Stimulated activated CD4-positive, alpha-beta T cell treated with anti-CD3 and anti-CD28 coated beads, Interleukin-15, amount 100 ng/mL, for 1 hour (primary cell): ENCODE measurements at places on chromosomes 2 and 18.

GRCh38 chr2:173760553-173760952 is 204.6 kb downstream of the SP3 start:
- DNase-seq: no peak

DNA sequence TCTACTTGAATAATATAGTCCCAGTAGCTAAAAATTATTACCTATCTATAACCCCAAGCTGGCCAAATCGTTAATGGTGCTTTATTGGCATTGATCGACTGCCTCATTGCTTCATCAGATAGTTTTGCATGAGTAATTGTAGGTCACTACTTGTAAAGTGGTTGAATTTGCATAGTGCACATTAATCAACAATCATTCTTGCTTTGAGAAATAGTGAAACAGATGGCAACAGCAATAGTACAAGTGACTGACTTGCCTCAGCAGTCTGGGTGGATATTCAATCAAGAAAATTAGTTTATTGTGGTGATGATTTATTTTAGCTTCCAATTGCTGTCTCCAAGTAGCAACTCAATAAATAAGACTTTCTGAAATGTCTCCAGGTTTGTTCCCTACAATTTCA is 117.8 kb upstream of the NRXN1 start:
- no peak for DNase-seq

DNA sequence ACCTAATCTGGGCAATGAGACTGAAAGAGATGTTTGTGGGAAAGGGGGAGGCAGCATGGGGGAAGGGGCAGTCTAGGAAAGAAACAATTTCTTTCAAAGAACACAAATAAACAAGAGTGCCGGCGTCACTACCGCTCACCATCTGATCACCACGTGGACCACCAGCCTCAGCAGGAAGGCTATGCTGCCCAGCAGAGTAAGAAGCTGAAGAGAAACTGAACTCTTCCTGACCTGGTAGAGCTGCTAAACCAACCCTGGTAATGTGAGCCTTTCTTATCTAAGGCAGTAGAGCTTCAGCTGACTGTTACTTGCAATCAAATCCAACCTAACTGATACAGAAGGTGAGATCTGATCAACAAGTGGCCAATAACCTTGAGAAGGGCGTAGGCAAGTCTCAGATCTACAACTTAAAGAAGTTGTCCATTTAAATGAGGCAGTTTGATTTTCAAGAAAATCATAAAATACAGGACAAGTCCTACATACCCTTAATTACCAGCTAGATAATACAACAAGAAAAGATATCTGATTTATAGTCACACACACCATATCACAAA is 44.2 kb upstream of the SPTBN1 start:
- no peak for DNase-seq

DNA sequence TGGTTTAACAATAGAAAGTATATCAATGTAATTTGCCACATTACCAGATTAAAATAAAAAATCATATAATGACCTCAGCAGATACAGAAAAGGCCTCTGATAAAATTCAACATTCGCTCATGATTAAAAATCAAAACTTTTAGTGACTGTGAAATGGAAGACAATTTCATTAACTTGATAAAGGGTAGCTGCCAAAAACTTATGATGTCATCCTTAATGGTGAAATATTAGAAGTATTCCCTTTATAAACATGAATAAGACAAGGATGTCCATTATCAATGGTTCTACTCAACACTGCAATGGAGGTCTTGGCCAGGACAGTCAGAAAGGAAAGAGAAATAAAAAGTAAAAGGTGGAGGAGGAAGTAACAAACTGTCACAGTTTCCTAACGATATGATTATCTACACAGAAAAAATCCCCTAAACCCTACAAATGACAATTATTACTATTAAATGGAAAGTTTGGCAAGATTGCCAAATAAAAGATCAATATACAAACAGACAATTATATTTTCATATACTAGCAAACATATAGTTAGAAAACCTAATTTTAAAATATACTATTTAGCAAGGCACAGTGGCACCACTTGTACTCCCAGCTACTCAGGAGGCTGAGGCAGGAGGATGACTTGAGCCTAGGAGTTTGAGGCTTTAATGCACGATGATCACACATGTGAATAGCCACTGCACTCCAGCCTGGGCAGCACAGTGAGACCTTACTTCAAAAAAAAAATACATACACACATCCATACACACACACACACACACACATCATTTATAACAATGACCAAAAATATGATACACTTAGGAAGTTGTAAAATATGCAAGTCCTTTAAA is 12.8 kb downstream of the METTL8 start:
- DNase-seq: no peak

DNA sequence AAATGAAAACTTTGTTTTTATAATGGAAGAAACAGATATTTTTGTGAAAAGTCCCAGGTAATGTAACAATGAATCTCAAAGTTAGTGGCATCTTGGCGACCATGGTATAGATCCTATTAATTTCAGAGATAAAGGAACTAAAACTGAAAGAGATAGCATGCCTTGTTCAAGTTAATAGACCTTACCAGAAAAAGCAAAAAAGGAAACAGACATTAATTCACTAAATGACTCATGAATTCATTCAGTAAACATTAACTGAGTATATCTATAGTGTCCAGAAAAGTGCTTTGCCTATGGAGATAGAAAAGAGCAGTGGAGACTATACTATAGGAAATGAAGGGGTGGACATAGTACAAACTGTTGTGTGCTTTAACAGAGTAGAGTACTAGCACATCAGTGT is 763.3 kb downstream of the TRIB2 start:
- no peak for DNase-seq

DNA sequence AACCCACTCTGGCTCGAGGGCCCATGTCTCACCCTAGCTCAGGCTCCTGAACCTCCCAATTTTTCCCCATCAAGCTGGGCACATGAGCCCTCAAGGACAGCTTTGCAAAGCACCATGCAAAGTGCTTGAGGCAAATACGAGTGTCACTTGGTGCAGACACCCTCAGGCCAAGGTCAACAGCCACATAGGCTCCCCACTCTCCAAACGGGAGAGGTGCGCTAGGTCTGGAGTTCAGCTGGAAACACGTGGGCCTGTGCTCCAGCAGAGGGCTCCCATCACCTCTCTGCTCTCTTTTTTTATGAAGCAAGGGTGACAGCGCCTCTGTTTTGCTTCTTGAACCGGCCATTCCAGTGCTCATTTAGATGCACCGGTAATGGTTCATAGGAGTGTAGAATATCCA is 11.9 kb upstream of the ARHGAP25 start:
- no peak for DNase-seq

DNA sequence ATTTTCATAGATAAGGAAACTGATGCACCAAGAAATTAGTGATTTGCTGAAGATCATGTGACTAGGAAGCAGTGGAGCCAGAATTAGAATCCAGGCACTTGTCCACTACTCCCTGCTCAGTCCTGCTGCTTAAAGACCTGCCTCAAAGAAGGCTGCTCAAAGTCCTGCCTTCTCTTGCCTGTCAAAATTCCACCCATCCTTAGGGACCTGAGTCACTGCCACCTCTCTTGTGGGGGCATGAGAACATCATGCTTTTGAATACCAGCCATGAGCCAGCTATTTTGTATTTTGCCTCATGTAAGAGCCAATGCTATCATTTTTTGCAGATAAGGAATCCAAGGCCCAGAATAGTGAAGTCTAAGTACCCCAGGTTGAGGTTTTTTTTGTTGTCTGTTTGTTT is 47.1 kb downstream of the DDX1 start:
- DNase-seq: no peak

DNA sequence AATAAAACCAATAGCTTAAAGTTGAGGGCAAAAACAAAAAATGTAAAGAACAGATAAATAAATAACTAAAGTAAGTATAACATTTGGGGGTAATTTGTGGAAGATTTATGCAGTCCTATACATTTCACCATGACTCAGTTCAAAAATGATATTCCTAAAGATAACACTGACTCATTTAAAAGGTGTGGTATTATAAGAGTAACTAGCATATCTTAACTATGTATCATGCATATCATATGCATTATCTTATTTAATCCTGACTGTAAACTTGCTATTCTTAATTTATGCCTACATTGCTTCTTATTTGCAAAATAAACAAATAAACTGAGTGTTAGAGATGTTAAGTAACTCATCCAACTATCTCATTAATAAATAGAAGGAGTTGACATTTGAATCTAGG is 726.5 kb upstream of the PKDCC start:
- DNase-seq: no peak

DNA sequence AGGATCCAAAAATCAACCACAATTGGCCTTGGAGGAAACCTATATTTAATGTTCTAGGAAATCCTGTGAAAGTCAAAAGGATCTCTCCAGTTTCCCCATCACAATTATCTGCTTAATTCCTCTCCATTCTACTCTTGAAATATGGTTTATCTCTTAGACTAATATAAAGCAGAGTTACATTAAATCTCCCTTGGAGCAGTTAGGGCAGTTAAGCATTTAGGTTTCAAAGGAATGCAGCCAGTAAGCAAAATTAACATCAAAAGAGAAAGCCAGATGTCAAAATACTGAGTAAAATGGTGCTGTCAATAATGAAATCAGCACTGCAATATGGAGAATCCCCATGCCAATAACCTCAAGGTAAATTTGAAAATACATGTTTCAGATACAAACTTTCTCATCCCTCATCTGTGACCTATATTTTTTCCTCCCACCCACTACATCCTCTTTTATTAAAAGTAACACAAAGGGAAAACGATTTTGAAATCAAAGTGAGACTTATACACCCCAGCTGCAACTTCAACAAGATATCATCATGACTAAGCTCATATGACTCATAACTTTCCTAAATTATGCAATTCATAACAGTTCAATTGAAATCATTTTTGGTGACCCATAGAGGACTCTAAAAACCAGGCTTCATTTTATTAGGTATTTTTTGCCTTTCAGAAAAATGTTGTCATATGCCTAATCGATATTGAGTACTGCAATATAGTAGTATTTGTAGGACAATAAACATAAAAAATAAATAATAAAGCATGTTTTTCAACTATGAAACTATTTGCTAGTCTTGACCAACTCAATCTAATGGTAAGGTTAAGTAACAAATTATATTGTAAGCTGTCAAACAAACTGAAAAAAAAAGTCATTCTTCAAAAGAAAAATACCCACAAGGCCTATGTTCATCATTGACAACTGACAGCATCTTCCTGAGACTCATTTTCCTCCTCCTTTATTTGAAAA is 3.1 kb downstream of the ADAM17 start:
- DNase-seq: no peak
